ENCODE measurements at places on chromosomes 1 and 21.

DNA sequence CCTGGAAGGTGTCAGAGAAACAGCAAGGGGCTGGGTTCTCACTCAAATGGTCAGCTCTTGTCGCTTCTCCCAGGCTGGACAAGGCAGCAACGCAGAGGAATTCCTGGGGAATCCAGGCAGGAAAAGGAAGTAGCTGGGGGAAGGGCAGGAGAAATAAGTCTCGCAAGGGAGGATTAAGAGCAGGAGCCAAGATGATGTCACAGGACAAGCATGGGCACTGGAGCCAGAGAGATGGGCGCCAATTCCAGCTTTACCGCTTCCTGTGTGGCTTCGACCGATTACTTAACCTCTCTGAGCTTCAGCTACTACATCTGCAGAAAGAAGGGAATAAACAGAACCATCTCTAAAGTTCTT, 70.5 kb downstream of the SSBP3 start:
- DNase-seq, result no peak

GRCh38 chr1:51989582-51990477, 670 bp downstream of the RAB3B start:
- no peak for DNase-seq

DNA sequence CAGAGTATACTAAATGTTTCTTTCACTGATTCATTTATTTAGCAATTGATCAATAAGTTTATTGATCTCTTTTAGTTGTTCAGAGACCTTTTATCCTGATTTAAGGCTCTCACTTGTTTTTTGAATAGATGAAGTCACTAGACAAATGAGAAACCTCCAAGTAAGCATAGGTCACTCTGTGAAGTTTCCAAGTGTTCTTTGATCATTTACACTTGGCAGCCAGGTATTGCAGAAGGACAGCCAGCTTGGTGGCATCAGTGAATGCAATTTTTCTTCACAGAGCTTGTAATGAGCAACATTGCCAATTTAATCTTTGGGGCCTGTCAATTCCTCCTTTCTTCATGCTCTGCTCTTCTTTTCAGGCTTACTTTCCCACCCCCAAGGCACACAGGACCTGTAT, 413.0 kb downstream of the OMA1 start:
- no peak for DNase-seq

GRCh38 chr1:197838836-197839235, 63.6 kb upstream of the DENND1B start:
- DNase-seq, result no peak

DNA sequence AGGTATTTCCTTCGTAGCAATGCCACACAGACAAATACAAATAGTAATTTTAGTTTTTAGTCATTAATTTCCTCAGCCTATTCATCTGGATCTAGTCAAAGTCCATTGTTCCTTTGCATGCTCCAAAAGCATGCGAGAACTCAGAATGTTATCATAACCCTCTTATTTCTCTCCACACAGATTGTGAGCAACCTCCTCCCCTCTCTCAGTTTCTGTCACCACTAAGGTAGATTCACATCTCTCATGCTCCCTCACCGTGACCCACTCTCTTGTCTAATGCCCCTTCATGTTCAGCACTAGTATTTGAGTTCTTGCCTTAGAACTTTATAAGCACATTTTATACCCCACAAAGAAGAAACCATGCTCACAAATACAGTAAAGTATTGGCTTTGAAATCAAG, 582.4 kb downstream of the PLA2G4A start:
- DNase-seq, result no peak

GRCh38 chr1:20224546-20224945, 38.2 kb upstream of the PLA2G2C start:
- no peak for DNase-seq

DNA sequence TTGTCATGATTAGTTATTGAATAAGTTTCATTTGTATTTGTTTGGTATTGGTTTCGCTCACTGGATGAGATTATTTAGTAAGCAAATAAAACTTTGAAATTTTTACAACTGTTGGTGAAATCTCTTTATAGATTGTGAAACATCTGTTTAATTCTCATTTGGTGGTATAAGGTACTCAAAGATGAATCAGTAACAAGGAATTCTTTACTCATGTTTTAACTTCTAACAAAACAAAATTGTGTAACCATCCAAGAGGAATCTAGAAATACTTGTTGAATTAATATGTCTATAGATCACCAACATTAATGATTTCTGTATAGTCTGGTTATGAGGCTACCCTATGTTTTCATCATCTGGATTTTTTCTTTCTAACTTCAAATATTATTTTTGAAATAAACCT, 62.8 kb upstream of the USP25 start:
- DNase-seq, result no peak

DNA sequence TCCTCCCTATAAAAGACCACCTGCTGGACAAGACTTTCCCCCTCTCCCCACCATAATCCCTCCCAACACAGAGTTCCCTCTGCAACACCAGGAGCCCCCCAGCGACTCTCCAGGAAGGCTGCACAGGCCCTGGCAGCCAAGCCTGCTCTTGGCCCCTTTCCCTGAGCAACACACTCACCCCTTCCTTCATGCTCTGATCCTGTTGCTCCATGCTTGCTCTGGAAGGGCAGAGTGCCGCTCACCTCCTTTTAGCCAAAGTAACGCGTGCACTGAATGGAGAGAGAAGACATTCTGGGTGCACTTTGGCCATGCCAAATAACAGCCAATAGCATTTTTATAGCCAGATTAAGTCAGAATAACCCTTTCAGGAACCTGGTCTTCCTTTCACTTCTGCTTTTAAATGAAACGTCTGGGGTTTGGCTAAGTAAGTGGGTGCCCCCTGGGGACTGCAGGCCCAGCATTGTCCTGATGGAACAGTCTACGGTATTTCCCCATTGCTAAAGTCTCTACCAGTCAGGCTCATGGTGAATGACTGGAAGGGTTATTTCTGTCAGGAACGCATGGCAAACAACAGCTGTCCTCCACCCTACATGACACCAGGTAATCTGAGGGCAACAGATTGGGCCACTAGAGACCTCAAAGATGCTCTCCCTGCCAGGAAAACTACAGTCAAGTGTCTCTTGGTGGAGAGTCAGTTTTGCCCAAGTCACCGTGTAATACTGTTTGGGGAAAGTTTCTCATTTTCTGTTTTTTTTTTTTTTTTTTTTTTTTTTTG, at the start of gene SLC2A5:
Gene SLC2A5, minus strand, starts transcription at position 310 of the 775 bp plus-strand sequence. Its CDS starts 99 bp downstream, at position 211.
- no peak for DNase-seq
